Hindlimb muscle (tissue), 1 donor: ENCODE measurements at places on chromosomes 12 and 14. TPM values are rescaled to one million over a fixed set of nuclear protein-coding genes. Genes with fewer than 3 reads are reported as not detected.

DNA sequence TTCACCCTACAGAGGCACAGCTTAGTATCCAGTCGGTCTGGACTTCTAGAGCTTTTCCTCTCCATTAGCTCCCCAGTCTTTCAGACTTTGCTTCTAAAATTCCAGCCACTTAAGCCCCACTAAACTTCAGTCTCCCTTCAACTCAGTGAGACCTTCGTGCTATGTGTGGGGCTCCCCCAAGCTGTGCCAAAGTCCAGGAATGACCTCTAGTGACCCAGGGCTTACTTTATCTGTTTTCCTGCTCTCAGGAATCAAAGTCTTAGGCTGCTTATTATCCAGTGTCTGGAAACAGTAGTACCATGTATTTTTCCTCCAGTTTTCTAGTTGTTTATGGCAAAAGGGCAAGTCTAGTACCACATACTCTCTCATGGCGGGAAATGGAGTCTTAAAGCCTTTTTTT lies 77.8 kb downstream of the IFT43 start:
- no peak for DNase-seq

- no peak for DNase-seq
Observed at GRCh38 chr14:23447361-23448350, 12.2 kb upstream of the MYH7 start.

The TSPAN8 gene
- polyA plus RNA-seq: 1.3 TPM

DNA sequence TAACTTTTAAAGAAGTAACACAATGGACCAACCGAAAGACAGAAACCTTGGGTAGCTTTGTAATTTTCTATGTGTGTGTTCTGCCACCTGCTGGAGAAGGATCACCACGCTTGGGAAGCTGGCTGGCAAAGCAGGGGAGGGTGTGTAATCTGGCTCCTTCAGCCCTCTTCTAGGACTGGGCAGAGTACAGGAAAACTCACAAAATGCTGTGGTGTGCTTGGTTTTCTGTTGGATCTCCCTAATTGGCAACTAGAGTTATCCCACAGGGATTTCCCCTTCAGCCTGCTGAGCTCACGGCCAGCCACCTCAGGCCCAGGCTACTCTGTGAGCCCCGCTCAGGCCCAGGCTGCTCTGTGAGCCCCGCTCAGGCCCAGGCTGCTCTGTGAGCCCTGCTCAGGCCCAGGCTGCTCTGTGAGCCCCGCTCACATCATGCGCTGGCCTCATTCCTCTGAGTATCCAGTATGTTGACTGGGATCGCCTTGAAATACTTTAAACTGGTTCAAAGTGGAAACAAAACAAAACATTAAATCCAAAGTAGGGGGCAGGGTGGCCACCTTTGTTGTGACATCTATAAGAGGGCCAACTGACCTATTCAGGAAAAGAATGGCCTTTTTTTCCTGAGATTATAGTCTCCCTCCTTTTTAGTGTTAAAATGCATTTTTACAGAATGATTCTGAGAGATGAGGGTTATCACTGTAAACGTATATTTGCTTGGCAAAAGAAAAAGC lies 52.0 kb upstream of the RNU6-8 start:
- peak; percentile 79 for DNase-seq

GRCh38 chr14:21978184-21978998 lies 304.8 kb upstream of the OR4E1 start:
- DNase-seq: peak; percentile 17

DNA sequence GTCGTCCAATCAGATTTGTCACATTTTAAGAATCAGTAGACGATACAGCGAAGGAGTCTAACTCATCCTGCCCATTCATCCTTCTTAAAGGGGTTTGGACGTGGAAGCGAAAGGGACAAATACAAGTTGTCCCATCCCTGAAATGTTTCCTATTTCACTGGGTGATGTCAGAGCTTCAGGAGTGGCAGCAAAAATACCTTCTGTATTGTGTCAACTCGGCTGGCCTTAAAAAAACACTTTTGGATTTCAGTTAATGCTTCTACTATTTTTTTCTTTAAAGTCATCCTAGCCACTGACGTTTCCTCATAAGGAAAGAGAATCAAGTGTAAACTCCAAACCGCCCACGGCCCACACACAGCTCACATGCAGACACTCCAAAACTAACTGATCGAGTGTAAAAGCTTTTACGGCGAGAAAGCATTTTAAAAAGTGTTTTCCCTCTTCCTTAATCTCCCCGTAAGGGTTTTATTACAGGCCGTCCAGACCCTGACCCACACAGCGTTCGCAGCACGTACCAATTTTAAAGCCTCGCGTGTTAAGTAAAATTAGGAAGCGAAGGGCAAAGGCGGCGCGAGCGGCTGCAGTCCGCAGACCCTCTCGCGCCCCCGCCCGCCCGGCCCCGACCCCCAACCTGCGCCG lies 593 bp downstream of the CFL2 start:
- DNase-seq: peak; percentile 65

DNA sequence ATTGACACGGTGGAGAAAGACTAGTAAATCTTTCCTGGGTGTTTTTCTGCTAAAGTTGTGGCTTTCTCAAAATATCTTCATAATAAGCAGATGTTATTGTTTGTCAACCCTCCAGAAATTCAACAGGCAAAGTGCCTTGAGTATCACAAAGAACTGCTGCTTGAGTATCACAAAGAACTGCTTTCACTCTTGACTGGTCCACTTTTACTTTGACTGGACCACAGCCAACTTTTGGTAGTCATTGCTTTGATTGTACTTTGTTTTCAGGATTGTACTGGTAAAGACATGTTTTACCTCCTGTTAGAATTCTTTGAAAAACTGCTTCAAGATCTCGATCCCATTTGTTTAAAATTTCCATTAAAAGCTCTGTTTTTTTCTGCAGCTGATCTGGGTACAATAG lies 62.6 kb downstream of the PDZRN4 start:
- DNase-seq: no peak

GRCh38 chr14:68412505-68413465 lies 380.1 kb downstream of the ZFP36L1 start:
- no peak for DNase-seq

The PUS7L gene
- 7.5 TPM for polyA plus RNA-seq

The ACYP1 gene
- 16.4 TPM for polyA plus RNA-seq

DNA sequence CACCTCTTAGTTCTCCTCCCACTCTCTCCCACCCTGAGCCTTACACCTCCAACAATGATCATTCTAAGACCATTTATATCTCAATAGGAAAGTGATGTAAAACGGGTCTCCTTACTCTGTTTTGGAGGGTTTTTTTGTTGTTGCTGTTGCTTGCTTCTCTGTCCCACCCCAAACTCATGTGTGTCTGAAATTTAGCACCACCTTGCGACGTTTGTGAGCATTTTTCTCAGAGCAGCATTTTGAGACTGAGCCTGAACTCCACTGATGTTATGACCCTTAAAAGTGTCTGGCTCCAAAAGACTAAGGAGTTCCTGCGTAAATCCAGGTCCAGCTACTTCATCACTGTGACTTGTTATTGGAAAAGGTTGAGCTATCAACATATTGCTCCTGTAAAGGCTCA lies 155.0 kb downstream of the DAD1 start:
- DNase-seq: no peak

DNA sequence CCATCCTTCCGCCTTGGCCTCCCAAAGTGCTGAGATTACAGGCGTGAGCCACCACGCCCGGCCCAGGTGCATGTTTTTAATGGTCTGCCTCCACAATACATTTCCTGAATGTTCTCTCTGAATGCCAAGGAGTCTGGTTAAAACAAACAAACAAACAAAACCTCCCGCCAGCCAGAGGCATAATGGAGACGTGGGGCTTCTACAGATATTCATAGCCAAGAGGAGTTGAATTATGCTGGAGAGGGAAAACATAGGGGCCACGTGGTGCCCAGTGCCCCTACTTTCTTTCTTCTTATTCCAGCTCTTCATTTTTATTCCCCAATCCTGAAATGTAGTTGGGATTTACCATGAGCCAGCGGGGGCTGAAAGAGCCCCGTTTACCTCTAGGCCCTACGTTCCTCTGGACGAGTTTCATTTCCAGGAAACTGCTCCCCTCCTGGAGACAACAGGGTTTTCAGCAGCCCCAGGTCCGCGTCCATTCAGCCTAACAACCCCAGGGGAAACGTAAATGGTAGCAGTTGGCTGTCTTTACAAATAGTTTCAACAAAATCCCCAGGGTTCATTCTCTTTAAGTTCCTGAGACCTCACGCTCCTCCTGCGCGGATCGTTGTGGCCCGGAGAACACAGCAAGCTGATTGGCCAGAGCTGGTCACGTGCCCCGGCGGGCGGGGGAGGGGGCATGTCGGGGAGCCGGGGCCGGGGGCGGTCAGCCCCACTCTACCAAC lies 108.5 kb upstream of the ESRRB start:
- no peak for DNase-seq

The P2RX2 gene
- not detected for polyA plus RNA-seq

GRCh38 chr14:70838076-70838475 lies 28.8 kb upstream of the MAP3K9 start:
- no peak for DNase-seq

DNA sequence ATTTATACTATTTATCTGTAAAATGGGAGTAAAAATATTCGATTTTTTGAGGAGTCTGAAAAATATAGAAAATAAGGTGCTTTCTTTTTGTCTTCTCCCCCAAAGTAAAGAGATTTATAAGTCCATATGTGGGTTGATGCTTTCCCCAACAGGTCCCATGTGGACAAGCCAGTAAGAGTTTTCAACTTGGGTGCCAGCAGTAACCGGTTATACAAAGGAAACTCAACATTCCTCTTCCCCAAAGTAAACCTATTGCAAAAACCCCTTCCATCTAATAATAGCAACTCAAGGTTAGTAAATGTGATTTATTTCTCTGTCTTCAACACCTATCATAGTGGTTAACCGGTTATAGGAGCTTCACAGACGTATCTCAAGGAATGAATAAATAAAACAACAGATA lies 1206.9 kb upstream of the SEL1L start:
- no peak for DNase-seq

The WNT1 gene
- not detected for polyA plus RNA-seq

GRCh38 chr12:106780010-106780631 lies 5.6 kb downstream of the RIC8B start:
- DNase-seq: no peak

DNA sequence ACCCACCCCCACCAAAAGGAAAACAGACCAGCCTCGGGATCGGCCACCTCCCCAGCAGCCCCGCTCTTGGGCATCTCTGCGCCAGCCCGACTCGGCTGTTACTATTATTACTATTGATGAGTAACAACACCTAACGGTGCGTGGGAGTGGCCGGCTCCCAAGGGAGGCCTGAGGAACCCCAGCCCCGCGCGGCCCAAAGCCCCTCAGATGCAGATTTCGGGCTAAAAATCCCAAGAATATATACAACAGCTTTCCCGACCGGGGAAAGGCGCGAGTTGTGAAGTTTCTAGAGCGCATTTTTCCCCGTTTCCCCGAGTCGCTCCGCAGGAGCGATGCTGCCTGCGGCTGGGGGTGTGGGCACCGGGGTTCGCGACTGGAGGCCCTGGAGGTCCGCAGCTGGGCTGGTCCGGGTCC lies 565 bp downstream of the NT5DC3 start:
- no peak for DNase-seq

The MUCL1 gene
- polyA plus RNA-seq: not detected

The KLHL33 gene
- polyA plus RNA-seq: 0.97 TPM

- no peak for DNase-seq
Observed at GRCh38 chr14:53741479-53742232, 215.0 kb downstream of the BMP4 start.

- DNase-seq: peak; percentile 57
Observed at GRCh38 chr14:92922883-92923743, at the start of gene CHGA. TSS of gene CHGA (plus strand) at chr14:92923150. CDS start at chr14:92923360, 210 bp downstream.

The NTN4 gene
- polyA plus RNA-seq: 40.7 TPM

DNA sequence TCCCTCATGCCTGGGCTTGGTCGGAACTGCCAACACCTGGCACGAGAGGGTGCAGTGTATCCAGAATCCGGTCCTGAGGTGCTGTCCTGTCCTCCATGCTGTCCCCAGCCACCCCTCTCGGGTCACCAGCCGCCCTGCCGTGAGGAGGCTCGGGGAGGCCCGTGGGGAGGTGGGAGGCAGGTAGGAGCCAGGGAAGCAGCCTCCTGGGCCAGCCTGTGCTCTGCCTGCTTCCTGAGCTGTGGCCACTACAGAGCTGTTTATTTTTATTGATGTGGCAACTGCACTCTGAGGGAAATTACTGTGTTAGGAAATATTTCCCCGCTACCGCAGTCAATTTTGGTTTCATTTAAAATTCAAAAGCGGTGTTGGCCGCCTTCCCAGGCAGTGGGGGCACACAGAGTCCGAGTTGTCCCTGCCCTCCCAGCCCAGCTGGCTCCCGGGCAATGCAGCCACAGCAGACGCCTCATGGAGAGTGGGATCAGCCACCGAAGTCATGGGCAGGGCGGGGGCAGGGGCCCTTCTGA lies 18.3 kb downstream of the NOC4L start:
- DNase-seq: no peak

The AQP6 gene
- polyA plus RNA-seq: 0.09 TPM

- DNase-seq: no peak
Observed at GRCh38 chr14:68403191-68404145, 389.4 kb downstream of the ZFP36L1 start.

- DNase-seq: no peak
Observed at GRCh38 chr14:34161351-34162082, 210.6 kb upstream of the EGLN3 start.

The ITGB7 gene
- polyA plus RNA-seq: 0.76 TPM

DNA sequence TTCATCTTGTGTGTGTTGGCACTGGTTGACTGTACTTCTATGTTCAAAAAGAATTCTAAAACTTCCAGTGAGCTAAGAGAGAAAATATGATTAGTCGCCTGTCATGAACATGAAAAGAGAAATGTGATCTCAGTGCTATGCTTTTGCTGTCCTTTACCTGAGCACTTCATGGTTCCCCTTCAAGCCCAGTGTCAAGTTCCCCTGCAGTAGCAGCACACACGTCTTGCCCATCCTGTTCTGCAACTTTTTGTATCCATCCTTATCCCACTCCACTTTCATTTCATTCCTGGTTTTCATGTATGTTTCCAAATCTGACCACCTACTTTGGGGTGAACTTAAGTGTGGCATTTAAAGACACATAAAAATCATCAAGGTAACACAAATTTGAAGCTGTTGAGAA lies 848.0 kb upstream of the USP15 start:
- DNase-seq: no peak

The DRAM1 gene
- 3.5 TPM for polyA plus RNA-seq

- peak; percentile 34 for DNase-seq
Observed at GRCh38 chr12:50690925-50691324, 73.0 kb upstream of the ATF1 start.

DNA sequence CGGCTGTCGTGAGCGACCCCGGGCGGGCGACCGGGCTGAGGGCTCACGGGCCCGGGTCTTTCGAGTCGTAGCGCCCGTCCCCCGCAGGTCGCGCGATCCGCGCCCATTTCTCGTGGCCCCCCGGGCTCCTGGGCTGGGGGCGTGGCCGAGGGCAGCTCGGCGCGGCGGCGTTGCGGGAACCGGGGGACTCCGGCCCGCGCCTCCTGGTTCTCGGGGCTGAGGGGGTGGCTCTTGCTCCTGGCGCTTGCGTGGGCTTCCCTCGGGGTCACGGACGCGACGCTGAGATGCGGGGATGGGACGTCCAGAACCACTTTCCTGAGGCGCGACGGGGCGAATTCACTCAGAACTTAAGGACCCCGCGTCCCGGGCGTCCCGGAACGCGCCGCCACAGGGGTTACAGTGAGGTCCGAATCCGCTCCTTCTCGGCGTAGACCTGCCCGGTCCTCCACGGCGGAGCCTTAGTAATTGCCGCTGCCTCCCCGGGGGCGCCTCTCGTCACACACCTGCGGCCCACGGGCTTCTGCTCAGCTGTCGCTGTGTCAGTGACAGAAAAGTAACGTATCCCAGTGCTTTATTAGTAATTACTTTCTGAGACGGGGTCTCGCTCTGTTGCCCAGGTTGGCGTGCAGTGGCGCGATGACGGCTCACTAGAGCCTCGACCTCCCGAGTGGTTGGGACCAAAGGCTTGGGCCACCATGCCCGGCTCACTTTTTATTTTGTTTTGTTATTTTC lies 606 bp downstream of the EP400 start:
- DNase-seq: no peak

The SLC7A8 gene
- 5.6 TPM for polyA plus RNA-seq

GRCh38 chr12:67512061-67512460 lies 136.5 kb upstream of the DYRK2 start:
- no peak for DNase-seq
